Endothelial cell of umbilical vein (primary cell): ENCODE measurements at places on chromosomes 2 and 18. TPM values are rescaled to one million over a fixed set of nuclear protein-coding genes. Genes with fewer than 3 reads are reported as not detected.

CIDEA gene
- polyA plus RNA-seq, result not detected in 2 replicates

LONRF2 gene
- polyA plus RNA-seq, result 0.03 TPM in 1 of 2 replicates, not detected in the other

DUSP28 gene
- 4.3 and 5.7 TPM in 2 replicates for polyA plus RNA-seq

GALNT14 gene
- polyA plus RNA-seq, result 0.04 and 0.29 TPM in 2 replicates

EML6 gene
- 0.79 and 0.80 TPM in 2 replicates for polyA plus RNA-seq
